ENCODE measurements at places on chromosomes 5 and 9.

DNA sequence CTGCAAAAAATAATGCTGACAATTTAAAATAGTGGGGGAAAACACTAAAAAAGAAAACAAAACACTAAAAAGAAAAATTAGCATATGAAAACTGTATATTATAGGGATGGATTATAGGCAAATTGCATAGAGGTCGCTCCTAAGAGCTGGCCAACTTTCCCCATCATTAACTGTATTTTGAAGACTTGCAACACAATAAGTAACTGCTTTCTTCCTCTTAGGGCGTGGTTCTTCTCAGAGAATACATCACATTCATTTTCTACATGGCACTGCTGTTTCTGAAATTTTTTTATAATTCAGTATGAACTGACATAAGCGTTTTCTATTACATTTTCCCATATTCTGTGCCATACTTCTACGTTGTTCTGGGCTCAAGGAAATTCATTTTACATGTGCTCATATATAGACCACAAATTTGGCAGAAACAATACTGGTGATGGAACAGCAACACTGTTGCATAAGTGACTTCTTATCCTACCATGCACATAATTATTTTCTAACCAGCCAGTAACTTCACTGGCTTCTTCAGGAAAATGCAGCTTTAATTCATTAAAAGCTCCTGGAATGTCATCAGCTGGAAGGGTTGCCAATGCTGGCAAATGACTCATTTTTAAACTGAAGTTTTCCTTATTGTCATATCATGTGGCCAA lies 171.2 kb upstream of the DMAC1 start:
- no peak for DNase-seq

- DNase-seq: no peak
Observed at GRCh38 chr9:73114958-73115357, 36.7 kb upstream of the ANXA1 start.

GRCh38 chr9:137168573-137168903 lies 1.3 kb downstream of the LRRC26 start:
- DNase-seq: no peak

DNA sequence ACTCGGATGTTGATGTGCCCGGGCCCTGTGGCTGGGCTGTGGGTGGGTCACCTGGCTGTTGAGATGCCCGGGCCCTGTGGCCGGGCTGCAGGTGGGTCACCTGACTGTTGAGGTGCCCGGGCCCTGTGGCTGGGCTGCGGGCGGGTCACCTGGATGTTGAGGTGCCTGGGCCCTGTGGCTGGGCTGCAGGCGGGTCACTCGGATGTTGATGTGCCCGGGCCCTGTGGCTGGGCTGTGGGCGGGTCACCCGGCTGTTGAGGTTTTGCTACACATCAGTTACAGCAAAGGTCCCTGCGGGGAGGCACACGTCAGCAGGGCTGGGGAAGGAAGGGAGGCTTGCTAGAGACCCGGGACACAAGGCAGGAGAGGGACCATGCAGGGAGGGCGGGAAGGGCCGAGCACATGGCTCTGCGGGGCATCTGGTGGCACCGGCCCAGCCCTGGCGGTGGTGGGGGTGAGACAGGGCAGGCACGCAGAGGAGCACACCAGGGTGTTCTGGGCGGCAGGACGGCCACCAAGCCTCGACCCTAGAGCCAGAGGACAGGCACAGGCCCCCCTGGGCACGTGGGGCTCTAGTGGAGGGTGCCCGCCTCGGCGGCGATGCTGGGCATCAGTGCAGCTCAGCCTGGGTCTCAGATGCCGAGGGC lies 35.4 kb downstream of the PNPLA7 start:
- no peak for DNase-seq

- DNase-seq: no peak
Observed at GRCh38 chr5:1526681-1527131, 2.9 kb upstream of the LPCAT1 start.

DNA sequence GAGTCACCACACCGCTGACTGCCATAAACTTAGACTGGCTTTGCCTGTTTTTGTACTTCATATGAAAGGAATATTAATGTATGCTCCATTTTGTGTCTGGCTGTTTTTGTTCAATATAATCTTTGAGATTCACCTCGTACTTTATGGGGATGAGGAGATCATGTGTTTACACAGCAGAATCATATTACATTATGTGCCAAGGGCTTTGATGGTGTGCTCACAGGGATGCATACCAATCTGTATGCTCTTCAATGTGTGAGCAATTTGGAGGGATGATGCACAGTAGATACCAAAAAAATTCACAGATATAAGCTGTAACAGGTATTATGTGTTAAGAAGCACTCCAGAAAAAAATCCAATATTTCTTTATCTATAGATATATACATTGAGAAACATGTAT lies 113.7 kb downstream of the GABRB2 start:
- DNase-seq: no peak

DNA sequence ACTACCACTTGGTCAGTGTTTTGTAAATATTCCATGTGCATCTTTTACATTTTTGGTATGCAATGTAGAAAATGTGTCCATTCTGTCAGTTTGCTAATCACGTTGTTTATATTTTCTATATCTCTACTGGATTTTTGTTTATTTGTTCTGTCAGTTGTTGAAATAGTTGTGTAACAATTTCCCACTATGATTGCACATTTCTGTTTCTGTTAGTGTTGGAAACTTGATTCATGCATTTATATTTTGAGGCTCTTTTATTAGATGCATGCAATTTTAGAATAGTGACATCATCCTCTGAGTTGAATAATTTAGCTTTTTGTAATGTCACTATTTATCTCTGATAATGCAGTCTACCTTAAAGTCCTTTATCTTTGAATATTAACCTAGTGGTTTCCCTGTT lies 25.8 kb upstream of the LECT2 start:
- DNase-seq: no peak

DNA sequence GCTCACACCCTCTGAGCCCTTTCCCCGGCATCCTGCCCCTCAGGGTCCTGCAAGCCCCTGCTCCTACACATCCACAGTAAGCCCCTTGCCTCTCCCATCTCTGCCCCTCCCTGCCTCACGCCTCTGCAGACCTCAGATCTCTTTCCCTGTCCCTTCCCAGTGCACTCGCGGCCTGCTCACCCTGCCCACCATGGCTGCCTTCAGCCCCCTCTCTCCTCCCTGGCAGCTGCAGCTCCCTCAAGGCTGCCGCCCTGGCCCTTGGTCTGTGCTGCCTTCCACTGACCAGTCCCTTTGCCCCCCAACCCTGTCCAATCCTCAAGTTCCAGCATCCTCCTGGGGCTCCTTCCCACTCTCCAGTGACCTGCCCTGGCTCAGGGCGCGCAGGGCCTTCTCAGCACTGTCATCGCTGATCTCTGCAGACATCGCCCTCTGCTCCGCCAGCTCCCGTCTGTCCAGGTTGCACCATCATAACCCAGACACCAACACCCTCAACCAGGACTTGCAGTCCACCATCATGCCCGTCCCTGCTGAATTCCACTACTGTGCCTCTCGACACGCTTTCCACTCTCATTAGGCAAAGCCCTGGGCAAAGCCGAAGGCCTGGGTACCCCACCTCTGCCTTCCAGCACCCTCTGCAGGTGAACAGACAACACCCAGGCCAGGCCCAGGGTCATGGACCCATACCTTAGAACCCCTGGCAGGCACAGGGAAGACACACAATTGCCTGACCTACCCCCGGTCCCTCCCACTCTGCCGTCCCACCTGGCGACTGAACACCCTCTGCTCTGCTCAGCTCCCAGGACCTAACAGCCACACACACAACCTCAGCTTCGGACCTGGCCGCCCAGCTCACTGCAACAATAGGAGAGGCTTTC lies 97.8 kb upstream of the RUFY1 start:
- DNase-seq: no peak

- DNase-seq: no peak
Observed at GRCh38 chr5:89871906-89872305, 537.6 kb downstream of the CETN3 start.

DNA sequence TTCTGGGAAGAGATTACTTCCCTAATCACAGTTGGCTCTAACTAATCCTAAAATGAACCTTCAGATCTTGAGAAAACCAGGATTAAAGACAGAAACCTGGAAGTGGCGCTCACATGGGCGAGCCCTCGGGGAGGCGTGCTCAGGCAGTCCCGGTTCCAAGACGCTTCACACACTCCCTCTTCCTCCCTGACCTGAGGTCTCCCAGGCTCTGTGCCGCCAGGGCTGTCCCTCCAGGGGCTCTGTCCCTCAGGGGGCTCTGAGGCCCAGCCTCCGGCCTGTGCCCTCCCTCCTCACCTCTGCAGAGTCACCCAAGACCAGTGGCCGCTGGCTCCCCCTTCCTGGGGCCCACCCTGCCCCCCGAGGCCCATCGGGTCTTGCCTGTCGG lies 10.2 kb downstream of the SLC9A3 start:
- no peak for DNase-seq

DNA sequence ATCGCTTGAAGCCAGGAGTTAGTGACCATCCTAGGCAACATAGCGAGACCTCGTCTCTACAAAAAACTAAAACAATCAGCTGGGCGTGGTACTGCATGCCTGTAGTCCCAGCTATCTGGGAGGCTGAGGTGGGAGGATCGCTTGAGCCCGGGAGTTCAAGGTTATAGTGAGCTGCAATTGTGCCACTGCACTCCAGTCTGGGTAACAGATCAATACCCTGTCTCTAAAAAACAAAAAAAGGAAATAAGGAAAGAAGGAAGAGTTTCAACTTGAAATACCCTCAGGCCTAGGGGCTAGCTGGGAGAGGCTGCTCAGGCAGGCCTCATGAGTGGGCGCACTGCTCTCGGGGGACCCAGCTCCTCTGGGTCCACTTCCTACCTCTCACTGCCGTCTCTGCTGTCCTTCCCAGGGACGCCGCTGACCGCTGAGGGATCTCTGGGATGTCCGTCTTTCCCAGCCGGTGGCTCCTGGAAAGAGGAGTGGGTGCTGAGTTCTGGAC lies 56.4 kb downstream of the PRRT1B start:
- no peak for DNase-seq

DNA sequence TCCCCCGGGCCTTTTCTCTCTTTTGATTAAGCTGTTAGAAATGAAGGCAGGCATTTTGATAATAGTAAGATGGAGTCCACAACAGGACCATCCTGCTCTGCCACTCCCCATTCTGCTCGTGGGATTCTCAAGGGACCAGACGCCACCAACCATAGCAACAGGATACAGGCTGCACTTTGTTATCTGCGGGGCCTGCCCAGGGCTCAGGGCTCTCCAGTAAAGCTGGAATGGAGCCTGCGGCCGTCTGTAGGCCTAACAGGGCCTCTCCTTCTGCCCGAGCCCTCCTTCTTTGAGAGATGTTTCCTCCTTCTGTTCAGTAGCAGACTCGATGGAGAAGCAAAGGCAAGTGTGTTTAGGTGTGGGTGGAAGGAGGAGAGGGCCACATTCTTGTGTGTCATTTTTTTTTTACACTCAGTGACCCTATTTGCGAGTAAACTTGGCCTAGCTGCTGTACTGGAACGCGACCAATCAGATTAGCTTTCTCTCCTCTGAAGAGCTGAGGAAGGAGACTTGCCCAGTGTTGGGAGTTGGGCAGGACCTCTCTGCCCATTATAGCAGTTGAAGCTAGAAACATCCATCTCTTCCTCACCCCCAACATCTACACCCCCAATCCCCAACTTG lies 8.9 kb upstream of the EPB41L4B start:
- no peak for DNase-seq

GRCh38 chr9:4298255-4299004 lies 1.4 kb downstream of the GLIS3 start:
- DNase-seq: no peak

DNA sequence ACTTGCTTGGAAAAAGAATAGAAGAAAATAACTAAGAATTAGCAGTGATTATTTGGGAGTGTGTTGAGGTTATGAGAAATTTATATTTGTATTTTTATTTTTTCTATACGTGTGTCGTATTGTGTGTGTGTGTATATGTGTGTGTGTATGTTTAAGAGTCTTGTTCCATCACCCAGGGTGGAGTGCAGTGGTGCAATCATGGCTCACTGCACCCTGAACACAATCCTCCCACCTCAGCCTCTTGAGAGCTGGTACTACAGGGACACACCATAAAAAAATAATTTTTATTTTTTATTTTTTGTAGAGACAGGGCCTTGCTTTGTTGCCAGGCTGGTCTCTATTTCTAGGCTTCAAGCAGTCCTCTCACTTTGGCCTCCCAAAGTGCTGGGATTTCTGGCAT lies 643.8 kb downstream of the PDE4D start:
- DNase-seq: no peak

DNA sequence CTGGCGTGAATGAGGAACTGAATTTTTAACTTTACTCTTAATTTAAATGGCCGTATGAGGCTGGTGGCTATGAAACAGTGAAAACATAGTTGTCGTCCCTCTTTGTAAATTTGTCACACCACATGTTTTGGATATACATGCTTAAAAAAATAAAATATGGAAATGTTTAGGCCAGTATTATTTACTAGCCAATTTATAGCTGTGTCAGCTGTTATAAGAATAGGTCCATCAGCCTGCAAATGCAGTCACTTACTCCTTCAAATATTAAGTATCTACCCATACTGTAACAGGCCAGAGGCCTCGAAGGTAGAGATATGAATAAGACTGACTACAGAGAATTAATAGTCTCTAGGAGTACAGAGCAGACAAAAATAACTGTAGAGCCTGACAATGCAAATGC lies 30.0 kb downstream of the NR6A1 start:
- no peak for DNase-seq

DNA sequence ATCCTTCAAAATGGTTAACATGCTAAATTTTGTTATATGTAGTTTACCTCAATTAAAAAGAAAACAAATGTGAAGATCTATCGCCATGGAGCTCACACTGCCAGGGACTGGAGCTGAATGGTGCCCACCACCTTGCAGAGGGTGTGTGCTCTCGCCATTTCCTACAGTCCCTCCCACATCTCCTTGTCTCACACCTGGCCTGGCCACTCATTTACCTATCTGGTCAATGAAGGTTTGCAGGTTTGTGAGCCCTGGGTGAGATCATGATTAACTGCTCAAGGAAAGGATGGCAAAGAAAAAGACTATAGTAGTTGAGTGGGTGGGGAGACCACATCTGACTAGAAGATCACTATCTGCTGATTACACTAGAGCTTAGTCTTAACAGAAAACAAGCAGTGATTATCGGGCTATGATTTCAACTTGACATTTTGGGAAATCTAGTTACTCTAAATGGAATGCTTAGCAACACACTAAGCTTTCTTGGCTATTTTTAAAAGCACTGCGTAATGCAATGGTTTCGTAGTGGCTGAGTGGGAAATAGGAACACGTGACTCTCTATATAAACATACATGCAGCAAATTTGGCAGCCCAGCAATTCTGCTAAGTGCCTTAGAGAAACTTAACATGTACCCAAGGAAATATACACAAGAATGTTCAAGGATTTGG lies 27.3 kb downstream of the PUM3 start:
- no peak for DNase-seq

- DNase-seq: peak; percentile 18
Observed at GRCh38 chr9:108235609-108236008, 620.2 kb downstream of the ACTL7B start.

DNA sequence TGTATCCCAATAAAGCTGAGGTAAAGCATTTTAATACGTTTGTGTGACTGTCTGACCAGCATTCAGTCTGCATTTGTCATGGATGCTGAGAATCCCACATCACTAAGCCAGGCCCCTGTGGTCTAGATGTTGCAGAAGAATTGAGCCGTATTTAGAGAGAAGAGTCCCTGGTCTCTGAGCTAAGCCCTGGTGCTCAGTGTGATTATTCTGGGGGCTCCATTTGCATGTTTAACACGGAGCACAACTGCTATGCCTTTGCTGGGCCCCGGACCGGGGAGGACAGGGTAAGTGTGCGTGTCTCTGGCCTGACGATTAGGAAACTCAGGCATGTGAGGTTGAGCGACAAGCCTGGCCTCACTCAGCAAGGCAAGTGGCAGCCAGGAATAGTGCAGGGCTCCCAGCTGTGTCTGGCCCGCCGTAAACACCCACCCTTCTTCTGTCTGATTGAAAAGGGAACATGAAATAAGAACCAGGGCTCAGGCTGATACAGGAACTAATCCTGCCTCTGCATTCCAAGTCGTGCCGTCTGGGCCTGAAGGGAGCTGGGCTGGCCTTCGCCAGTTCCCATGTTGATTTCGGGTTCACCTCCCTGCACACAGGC lies 22.3 kb downstream of the FAM78A start:
- DNase-seq: no peak

Measured in NCI-H748 treated with DMSO at 0.1 percent for 48 hours (cell line).